Ovary (tissue), 10 donors: ENCODE measurements at places on chromosomes 2 and 18. TPM values are rescaled to one million over a fixed set of nuclear protein-coding genes. Genes with fewer than 3 reads are reported as not detected.

NT5C1B gene
- total RNA-seq = not detected

SLC5A7 gene
- not detected for total RNA-seq

UGT1A3 gene
- total RNA-seq = not detected

RRM2 gene
- total RNA-seq = 4.6 TPM

ASB18 gene
- not detected for total RNA-seq

DLGAP1 gene
- total RNA-seq = 42.7 TPM

- H3K27ac ChIP-seq = peak overlapping the region; percentile 32
- H3K4me1 ChIP-seq = peaks cover 7% of the 10 kb centered on the region
- DNase-seq = no peak
- no peaks in the 10 kb centered on the region for H3K36me3 ChIP-seq
- no peak overlapping the region for H3K4me3 ChIP-seq
Measured at GRCh38 chr18:36856815-36857214, 27.9 kb downstream of the KIAA1328 start.

DNA sequence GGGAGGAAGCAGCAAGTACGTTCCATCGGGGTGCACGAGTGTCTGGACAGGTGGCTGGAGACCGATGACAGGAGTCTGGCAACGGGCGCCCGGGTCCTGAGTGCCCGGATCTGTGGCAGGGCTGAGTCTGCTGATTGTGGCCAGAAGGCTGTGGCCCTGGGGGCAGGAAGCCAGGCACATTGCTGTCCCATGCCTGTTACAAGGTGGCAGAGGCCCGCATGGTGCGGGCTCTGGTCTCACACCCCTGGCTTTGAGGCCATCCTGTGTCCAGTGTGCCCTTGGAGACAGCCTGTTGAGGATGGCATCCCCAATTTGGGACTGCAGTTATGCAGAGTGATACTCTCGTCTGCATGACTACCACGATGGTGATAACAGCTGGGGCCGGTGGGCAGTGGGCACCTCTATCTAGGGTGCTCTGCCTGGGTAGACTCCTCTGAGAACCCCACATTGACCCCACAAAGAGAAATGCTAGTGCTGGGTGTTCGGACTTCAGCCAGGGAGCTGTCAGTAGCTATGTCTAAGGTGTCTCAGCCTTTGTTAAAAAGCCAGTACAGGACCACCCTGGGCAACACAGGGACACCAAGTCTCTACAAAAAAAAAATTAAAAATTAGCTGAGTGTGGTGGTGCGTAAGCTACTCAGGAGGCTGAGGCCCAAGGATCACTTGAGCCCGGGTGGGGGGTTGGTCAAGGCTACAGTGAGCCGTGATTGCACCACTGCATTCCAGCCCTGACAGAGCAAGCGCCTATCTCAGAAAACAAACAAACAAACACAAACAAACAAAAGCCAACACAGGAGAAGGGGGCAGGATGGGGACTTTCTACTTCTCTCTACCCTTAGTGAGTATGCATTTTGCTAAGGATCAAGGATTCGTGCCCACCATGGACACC lies 88.3 kb downstream of the RHOB start:
- H3K27ac ChIP-seq = no peak overlapping the region
- no peak overlapping the region for H3K4me3 ChIP-seq
- H3K4me1 ChIP-seq = no peaks in the 10 kb centered on the region
- H3K27me3 ChIP-seq = no peaks in the 10 kb centered on the region
- DNase-seq = no peak
- no peaks in the 10 kb centered on the region for H3K36me3 ChIP-seq

GRCh38 chr2:166984797-166985196 lies 96.5 kb downstream of the XIRP2 start:
- no peaks in the 10 kb centered on the region for H3K27me3 ChIP-seq
- no peak overlapping the region for H3K4me3 ChIP-seq
- no peaks in the 10 kb centered on the region for H3K4me1 ChIP-seq
- no peak for DNase-seq
- no peaks in the 10 kb centered on the region for H3K36me3 ChIP-seq
- no peak overlapping the region for H3K27ac ChIP-seq

GRCh38 chr2:101159526-101159925 lies 8.3 kb upstream of the TBC1D8 start:
- no peaks in the 10 kb centered on the region for H3K27me3 ChIP-seq
- H3K36me3 ChIP-seq = no peaks in the 10 kb centered on the region
- H3K27ac ChIP-seq = no peak overlapping the region
- no peak overlapping the region for H3K4me3 ChIP-seq
- H3K4me1 ChIP-seq = no peaks in the 10 kb centered on the region

DNA sequence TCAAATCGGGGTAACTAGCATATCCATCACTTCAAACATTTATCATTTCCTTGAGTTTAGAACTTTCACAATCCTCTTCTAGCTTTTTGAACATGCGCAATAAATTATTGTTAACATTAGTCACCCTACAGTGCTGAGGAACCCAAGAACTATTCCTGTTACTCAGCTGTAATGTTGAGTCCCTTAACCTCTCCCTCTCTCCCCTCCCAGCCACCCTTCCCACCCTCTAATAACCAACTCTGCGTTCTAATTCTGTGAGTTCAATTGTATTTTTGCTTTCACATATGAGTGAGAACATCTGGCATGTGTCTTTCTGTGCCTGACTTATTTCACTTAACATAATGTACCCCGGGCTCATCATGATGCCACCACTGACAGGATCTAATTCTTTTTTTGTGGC lies 78.6 kb upstream of the RANBP2 start:
- H3K4me1 ChIP-seq = peaks cover 14% of the 10 kb centered on the region
- no peaks in the 10 kb centered on the region for H3K27me3 ChIP-seq
- DNase-seq = no peak
- H3K4me3 ChIP-seq = no peak overlapping the region
- no peak overlapping the region for H3K27ac ChIP-seq

DNA sequence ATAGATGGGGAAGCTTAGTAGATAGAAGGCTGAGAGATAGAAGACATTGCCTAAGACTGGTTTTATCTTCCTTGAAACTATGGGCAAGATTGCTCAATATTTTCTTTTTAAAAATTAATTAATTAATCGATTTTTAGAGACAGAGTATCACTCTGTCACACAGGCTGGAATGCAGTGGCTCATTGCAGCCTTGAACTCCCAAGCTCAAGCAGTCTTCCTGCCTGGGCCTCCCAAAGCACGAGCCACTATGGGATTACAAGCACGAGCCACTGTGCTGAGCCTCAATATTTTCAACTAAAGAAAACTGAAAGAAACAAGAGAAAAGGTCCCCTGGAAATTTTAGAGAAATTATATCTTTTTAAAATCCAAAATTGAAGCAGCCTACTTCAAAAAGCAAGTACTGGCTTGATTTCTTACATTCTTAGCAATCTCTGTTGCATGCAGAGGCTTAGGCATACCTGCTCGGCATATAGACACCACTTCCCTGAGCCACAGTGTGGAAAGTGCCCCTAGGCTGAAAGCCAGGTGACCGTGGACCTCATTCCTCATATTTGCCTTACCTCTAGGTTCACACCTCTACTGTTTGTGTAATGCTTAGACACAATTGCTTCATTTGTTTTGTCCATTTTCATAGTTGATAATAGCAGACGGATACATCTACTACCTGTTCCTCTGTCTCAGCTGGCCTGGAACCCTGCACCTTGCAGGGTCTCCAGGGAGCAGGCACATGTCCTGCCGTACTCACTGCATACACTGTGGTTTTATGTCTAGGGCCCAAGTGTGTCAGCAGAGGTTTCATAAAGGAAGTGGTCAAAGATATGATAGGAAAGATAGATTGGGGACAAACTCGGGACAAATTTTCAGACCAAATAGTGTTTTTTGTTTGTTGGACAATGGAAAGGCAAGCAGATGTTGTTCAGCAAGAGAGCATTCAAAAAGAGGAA lies 166.5 kb upstream of the ALPP start:
- no peak overlapping the region for H3K27ac ChIP-seq
- no peak overlapping the region for H3K4me3 ChIP-seq
- H3K27me3 ChIP-seq = no peaks in the 10 kb centered on the region
- peaks cover 6% of the 10 kb centered on the region for H3K4me1 ChIP-seq
- no peak for DNase-seq
- no peaks in the 10 kb centered on the region for H3K36me3 ChIP-seq

GRCh38 chr2:43754180-43754579 lies 19.7 kb upstream of the DYNC2LI1 start:
- H3K27ac ChIP-seq = no peak overlapping the region
- no peak overlapping the region for H3K4me3 ChIP-seq
- H3K4me1 ChIP-seq = no peaks in the 10 kb centered on the region
- DNase-seq = no peak
- H3K27me3 ChIP-seq = no peaks in the 10 kb centered on the region

DNA sequence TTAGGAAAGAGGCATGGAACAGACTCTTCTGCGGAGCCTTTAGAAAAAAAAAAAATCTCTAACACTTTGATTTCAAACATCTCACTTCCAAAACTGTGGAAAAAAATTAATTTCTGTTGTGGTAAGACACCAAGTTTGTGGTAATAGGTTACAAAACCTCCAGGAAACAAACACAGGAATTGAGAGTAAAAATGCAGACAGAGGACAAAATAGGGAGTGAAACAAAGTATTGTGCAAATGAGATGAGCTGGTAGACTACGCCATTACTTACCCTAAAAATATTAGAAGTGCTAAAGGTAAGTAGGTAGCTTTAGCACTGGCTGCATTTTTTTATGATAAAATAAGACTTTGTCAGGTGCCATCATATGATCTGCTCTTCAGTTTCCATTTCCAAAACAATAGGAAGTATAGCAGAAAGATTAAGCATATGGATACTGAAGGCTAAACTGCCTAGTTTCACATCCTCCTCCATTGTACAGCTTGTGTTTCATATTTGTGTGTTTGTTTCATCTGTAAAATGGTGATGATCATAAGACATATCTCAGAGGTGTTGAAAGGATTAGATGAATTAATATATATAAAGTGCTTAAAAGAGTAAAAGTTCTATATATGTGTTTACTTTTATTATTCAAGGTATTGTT lies 309.2 kb downstream of the NR4A2 start:
- no peaks in the 10 kb centered on the region for H3K36me3 ChIP-seq
- H3K27me3 ChIP-seq = no peaks in the 10 kb centered on the region

DNA sequence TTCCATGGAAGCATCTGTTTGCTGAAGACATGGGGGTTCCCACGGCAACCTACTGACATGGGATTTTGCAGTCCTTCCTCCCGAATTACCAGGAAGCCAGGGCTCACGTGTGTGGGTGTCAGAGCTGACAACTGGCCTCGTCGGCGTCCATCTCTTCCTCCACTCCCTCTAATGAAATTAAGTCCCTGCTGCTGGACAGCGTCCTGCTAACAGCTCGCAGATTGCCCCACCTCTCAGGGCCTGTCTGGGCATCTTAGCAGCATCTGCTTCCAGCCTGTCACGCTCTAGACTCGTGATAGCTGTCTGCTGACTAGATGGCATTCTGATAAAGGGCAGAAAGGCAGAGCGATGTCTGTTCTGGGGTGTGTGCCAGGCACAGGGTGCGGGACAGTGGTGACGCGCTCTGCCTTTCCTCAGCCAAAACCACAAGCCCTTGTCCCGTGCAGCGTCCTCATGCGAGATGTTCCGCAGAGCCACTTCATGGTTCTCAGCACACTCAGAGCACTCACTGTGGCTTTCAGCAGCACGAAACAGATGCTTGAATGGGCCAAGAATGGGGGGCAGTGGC lies 161.1 kb downstream of the ARL4C start:
- no peak overlapping the region for H3K4me3 ChIP-seq
- no peaks in the 10 kb centered on the region for H3K36me3 ChIP-seq

- no peaks in the 10 kb centered on the region for H3K36me3 ChIP-seq
- no peak overlapping the region for H3K4me3 ChIP-seq
- DNase-seq = no peak
- H3K4me1 ChIP-seq = no peaks in the 10 kb centered on the region
- no peak overlapping the region for H3K27ac ChIP-seq
- H3K27me3 ChIP-seq = peaks cover 2% of the 10 kb centered on the region
Measured at GRCh38 chr2:166013878-166014277, 60.3 kb upstream of the TTC21B start.

- H3K36me3 ChIP-seq = no peaks in the 10 kb centered on the region
- no peaks in the 10 kb centered on the region for H3K27me3 ChIP-seq
- H3K4me3 ChIP-seq = no peak overlapping the region
- no peak overlapping the region for H3K27ac ChIP-seq
Measured at GRCh38 chr2:195486987-195487644, 169.9 kb upstream of the SLC39A10 start.
